ENCODE measurements at places on chromosomes 6 and 20. TPM values are rescaled to one million over a fixed set of nuclear protein-coding genes. Genes with fewer than 3 reads are reported as not detected.
A peak's percentile ranks its signal among the peaks of the same experiment; 100 is the strongest.

GRCh38 chr6:109263873-109264700, 118.2 kb downstream of the CD164 start:
- no peak for DNase-seq

- DNase-seq = no peak
These were observed 128.5 kb downstream of the FLRT3 start for GRCh38 chr20:14208956-14209355.

DNA sequence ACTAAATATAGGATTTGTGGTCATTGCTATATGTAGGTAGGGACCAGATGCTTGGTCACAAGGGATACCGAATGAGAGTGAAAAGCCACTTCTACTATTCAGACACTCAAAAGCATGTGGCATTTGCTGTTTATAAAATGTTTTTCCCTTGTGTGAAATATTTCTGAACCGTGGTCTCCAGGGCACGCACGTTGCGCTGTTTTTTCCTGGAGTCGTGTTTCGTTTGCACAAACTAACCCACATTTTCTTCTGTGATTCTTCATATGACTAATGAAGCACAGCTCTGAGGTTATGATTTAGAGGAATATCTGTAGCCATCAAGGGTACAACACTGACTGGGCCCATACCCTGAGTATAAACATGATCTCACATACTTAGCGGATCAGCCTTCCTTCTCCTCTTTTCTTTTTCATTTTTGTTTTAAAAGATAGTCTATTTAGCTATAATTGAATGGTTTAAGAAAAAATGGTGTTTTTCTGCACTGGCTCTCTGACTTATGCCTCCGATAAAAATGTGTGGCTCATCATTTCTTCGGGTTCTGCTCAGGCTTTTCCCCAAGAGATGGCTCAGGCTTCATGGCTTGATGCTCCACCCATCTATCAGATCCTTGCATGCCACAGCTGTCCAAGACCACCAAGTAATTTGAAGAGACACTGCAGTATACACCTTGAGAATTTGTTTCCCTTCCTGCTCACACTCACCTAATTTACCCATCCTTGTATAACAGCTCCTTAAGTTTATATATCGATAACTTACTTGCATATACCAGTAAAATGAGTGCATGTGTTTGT, 59.9 kb upstream of the HBS1L start:
- no peak for DNase-seq

- no peak for DNase-seq
These were observed 2.8 kb downstream of the TBPL1 start for GRCh38 chr6:133955582-133956415.

DNA sequence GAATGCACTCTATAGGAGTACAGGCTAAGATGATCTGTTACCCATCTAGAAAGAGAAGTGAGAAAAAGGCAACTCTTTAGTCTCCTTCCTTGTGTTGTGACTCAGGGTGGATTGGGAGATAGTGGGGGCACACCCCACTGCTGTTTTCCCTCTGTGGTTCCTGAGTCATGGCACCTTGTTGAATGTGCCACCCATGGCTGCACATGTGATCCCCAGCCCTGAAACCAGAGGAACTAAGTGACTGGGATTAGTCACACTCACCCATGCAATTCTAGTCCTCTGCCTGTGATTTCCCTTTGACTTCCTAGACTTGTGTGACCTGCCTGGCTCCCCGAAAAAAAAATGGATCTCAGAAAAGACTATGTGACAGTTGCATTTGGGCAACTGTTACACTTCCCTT, 48.6 kb upstream of the HTR1B start:
- no peak for DNase-seq

DNA sequence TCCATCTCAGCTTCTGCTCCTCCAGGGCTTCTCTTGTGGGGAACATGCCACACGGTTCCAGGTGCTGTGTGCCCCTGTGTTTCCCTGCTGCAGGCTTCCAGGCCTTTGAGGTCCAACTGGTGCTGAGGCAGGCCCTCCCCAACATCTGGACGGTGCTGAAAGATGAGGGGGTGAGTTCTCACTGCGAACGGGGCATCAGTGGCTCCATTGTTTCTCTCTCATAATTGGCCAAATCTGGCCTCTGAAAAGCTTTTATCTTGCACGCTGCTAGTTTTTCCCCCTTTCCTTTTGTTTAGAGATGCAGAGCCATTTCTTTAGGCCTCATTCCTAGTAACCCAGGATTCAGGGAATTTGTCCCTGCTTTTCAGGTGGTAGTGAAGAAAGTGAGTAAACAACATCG, 8.6 kb downstream of the PNLDC1 start:
- no peak for DNase-seq

- DNase-seq = peak; percentile 44
These were observed 118.4 kb downstream of the FARS2 start for GRCh38 chr6:5379647-5380242.

DNA sequence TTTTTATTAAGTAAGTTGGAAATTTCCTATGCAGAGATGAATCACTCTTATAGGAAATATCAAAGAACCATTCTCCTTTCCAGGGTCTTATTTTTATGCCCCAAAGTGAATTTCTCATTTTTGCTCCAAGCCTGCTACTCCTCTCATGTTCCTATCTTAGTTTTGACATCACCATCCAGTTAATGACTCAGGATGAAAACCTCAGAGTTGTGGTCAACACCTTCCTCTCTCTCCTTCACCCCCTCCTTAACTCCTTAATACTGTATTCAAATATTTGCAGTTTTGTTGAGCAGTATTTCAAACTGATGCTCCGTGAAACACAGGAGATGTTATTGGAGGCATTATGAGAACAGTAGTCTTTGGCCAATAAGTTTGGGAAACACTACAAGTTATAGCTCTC, 64.1 kb downstream of the NRN1 start:
- no peak for DNase-seq

GRCh38 chr20:25044261-25044560, 13.7 kb downstream of the ACSS1 start:
- DNase-seq = no peak

GRCh38 chr20:10558635-10559187, 115.1 kb downstream of the JAG1 start:
- DNase-seq = peak; percentile 99

DNA sequence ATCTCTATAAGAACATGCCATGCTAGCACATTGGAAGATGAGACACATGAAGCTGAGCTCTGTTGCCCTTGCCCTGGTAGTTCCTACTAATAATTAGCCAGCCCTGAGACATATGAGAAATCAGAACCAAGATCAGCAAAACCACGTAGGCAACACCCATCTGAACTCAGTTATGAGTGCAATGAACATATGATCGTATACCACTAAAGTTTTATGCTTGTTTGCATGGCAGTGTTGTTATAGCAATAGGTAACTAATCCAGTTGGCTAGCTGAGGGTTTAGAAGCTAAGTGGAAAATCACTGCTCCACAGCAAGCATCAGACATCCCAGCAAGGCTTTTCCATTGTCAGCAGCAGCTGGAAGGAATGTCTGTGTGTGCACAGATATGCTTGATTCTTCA, 180.7 kb downstream of the BTBD3 start:
- DNase-seq = no peak

- DNase-seq = peak; percentile 60
These were observed 110.1 kb upstream of the PTPN1 start for GRCh38 chr20:50399917-50400704.

DNA sequence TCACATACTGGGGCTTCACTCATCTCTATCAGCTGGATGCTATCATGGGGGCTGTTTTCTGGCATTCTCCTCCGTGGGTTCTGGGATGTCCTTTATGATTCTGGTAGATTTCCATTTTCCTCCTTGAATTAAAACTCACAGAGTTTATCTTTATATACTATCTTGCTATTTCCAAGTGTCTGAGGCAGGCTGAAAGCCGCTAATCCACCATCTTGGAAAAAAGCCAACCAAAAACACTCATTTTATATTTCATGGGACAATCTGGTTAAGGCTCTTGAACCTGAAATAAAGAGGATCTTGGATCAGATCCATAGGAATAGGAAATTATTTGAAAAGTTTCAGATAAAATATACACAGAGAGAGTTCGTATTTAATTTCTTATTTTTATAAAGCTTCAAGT, 86.0 kb downstream of the AFG1L start:
- no peak for DNase-seq

DNA sequence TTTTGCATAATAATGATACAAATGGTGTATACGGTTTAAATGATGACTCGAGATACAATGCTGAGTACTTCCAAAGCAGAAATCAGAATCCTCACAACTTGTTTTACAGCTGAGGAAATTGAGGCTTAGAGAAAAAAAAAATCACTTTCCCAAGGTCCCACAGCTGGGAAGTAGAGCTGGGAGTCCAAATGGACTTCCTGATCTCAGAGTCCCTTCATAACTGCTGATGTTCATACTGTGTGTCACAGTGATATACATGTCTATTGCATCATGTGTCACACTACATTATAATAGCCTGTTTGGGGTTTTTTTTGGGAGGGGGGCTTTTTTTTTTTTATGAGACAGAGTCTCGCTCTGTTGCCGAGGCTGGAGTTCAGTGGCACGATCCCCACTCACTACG, 8.5 kb downstream of the HM13 start:
- no peak for DNase-seq

- no peak for DNase-seq
These were observed 53.0 kb upstream of the AIG1 start for GRCh38 chr6:143007646-143008045.

DNA sequence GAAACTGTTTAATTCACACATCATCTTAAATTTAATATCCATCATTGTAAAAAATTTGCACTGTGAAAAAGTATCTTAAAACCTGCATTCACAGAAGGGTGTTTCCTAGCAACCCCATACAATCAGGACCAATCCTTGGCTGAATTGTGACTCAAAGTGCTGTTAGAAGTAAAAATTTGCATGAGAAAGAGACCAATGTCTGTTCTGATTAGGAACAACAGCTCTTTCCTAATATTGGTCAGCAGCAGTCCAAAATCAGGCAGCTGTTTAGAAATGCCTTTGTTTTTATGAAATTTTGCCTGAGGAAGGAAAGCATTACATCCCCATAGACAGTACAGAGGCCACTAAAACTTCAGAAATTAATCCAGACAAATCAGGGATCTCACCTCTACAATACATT, 987.0 kb downstream of the HACE1 start:
- no peak for DNase-seq

DNA sequence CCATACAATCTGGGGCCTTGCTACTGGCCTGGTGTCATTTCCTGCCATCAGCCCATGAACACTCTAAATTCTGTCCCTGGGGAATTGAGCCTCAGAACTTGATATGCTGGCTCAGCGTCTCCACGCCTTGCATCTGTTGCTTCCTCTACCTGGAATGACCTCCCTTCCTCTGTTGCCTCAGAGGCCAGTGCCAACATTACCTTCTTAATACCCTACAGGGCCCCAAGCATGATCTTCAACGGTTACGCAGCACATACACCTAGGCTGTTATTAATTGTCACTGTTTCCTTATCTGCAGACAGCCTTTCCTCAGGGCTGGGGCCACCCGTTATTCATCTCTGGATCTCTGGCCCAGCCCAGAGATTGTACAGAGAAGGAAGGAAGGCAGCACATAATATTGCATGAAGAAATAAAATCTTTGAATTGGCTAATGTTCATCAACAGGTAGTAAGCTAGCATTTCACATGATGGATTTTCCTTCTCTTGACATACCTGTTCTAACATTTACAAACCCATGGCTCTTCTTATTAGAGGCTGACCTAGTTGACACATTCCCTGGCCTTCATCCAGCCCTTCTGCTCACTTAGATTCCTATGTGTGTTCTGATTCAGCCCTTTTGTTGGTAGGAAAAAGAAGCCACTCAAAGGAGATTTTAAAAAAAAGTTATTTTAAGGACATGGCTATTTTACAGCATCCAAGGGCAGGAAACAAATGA, 8.4 kb upstream of the RNF182 start:
- peak; percentile 42 for DNase-seq

DNA sequence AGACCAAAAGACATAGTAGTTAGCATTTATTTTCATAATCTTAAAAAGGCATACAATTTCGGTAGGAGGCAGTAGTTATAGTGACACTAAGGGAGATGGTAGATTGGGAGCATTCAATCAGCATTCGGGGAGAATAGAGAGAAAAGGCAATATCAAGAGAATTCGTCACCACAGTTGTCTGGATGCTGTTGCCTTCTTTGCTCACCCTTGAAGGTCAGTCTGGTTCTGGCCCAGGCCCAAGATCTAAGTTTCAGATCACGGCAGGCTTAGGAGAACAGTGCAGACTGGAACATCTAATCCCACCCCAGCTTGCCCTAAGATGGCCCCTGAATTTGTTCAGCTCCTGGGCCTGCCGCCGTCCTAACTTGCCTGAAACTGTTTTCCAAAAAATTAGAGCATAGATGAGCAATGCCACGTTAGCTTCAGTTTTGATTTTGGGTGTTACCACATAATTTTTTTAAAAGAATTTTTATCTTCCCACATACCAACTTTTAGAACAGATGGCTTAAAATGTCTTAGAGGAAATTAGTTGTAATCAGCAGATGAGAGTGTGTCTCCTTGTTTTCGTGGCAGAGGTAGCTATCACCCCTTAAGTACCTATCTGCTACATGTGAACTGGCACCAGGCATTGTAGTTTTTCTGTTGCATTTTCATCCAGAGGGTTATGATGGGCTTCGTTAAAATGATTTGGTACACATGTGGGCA, 8.3 kb upstream of the CEP85L start:
- DNase-seq = no peak

DNA sequence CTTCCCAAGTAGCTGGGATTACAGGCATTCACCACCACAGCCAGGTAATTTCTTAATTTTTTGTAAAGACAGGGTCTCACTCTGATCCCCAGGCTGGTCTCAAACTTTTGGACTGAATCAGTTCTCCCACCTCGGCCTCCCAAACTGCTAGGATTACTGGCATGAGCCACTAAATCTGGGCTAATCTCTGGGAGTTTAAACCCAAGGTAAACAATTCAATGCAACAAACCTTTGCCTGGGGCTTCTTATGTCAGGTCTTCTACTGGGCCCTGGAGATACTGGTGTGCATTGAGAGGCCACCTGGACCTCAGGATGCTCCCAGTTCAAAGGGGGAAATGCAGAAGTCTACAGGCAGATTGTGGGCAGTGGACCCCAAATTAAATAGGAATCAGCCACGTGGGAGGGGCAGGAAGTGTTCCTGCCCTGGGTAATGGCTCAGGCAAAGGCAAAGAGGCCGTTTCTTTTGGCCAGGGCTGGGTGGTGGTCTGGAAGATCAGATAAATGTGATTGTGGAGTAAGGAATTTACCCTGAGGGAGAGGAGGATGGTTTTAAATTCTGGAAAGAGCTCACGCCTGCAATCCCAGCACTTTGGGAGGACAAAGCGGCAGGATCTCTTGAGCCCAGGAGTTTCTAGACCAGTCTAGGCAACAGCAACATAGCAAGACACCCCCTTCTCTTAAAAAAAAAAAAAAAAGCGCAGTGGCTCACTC, 1.3 kb upstream of the MYBL2 start:
- no peak for DNase-seq

DNA sequence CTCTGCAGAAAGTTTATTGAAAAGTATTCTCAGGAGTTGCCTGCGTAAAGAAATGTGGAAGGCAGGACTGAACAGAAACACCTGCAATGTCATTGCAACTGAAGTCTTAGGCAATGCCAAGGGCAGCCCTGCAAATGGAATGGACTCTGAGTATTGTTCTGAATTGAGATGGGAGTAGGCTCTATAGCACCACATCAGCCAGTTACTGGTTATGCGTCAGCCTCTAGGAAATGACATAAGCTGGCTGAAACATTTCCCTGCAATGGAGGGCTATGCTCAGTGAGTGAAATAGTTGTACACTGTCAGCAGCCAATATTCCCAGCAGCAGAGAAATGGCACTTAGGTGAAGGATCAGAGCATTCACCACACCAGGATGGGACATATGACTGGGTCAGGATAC, 13.8 kb upstream of the GJE1 start:
- DNase-seq = peak; percentile 23

CTCFL gene
- not detected for total RNA-seq

GRM1 gene
- not detected for total RNA-seq

NKX2-4 gene
- total RNA-seq = not detected

LY6G6C gene
- not detected for total RNA-seq

PSMB8 gene
- 33.3 TPM for total RNA-seq

SNX21 gene
- 11.1 TPM for total RNA-seq

HLA-DOA gene
- not detected for total RNA-seq

CLPSL2 gene
- not detected for total RNA-seq
